ENCODE measurements at places on chromosomes 4 and X.

GRCh38 chr4:38964942-38965775, 67.0 kb downstream of the TMEM156 start:
- no peak for DNase-seq

GRCh38 chr4:102862747-102863146, 6.0 kb upstream of the CISD2 start:
- no peak for DNase-seq

- no peak for DNase-seq
These were observed 46.5 kb downstream of the PHF8 start for GRCh38 chrX:53997724-53998123.

DNA sequence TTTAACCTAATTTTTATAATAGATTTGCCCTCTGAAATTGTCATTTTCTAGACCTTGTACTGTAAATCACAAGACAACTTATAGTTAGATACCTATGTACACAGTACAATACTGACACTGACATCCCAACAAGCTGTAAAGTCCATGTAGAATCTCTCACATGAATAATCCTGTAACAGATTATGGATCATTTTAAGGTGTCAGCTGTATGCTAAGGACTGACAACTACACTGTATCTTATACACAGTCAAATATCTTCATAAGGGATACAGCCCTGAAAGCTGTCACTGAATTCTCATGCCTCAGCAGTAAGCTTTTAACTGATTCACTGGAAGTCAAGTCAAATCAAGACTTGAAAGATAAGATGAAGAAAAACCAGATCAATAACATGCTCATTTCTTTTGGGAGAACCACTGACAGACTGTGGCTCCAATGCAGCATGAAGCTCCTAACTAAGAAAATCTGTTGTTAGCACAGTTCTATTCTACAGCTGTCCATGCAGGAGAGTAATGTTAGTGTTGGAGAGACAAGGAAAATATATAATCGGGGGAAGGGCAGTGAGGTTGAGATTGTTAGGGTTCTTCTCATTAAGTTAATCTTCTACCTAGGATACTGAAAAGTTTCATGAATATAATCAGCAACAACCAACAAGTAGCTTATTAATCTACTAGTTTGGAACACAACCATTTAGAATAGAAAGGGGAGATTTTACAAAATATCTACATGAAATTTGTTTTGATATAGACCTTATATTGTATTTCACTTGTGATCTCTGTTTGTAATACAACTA, 612.0 kb downstream of the PCDH18 start:
- no peak for DNase-seq

DNA sequence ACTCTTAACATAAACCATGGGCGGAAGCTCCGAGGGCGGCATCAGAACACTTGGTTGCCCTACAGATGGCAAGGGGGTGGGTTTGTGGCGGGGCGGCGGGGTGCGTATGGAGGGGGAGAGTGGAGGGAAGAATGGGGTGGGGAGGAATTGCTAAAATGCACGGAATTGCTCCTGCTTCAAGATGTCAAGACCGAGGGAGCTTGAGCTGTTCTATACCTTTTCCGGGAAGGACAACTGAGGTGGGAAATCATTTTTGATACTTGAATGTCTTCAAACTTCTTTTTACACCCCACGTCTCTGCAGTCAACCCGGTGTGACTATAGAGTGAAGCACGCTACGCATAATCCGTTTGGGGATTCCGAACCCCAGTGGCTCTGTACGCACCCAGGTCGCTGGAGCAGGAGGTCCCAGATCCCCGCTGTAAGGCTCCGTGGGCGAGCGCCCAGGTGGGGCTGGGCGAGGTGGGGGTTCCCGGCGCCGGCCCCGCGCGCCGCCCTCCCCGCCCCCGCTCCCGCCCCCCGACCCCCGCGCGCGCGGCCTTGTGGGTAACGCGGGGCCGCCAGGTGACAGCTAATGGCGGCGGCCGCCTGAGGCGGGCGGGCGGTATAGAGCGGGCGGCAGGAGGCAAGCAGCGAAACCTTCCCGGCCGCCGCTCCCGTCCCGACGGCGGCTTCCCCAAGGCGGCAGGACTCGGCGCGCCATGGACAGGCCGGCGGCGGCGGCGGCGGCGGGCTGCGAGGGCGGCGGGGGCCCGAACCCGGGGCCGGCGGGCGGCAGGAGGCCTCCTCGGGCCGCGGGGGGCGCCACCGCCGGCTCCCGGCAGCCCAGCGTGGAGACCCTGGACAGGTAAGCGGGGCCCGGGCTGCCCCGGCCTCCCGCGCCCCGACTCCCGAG, at the start of gene MTMR1:
MTMR1 (plus strand) TSS at position 566 of the 894 bp plus-strand sequence; CDS start at position 701, 135 bp downstream.
- DNase-seq = no peak

GRCh38 chrX:7784580-7784979, 58.4 kb upstream of the VCX start:
- no peak for DNase-seq

- DNase-seq = no peak
These were observed 108.3 kb upstream of the DUSP21 start for GRCh38 chrX:44735498-44735897.

DNA sequence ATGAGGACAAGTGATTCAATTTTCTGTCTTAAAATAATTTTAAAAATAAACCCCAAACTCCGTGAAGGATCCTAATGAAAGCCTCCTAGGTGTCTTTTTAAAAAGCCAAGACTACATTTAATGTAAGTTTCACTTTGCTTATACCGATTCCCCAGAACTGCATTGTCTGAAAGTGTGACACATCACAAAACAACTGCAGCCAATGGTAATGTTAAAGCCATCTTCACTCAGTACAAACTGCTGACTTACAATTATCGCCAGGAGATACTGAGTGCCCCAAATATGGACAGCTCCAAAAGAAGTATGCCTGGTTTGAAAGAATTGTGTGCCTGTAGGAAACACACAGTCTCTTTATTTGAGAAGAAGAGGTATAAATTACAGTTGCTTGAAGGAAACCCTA, 73.7 kb upstream of the SPANXB1 start:
- DNase-seq = no peak

DNA sequence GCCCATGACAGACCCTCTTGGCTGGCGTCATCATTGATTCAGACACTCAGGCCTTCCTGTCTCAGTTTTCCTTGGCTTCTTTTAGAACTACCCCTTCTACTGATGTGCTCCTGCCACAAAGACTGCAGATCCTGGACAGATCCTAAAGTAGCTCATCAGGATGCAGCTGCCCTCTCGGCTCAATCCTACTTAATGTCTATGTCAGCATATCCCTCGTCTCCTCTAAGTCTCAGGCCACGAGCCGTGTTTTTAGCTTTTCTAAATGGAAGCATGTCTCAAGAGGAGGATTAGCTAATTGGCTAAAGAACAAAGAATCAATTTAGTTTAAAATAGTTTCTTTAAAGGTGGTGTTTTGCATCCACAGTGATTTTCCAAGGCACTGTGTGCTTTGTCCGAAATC, 447.7 kb downstream of the STIM2 start:
- DNase-seq = no peak

- DNase-seq = no peak
These were observed 62.8 kb upstream of the NEIL3 start for GRCh38 chr4:177246641-177247584.

GRCh38 chr4:114343015-114343414, 255.6 kb upstream of the UGT8 start:
- no peak for DNase-seq

DNA sequence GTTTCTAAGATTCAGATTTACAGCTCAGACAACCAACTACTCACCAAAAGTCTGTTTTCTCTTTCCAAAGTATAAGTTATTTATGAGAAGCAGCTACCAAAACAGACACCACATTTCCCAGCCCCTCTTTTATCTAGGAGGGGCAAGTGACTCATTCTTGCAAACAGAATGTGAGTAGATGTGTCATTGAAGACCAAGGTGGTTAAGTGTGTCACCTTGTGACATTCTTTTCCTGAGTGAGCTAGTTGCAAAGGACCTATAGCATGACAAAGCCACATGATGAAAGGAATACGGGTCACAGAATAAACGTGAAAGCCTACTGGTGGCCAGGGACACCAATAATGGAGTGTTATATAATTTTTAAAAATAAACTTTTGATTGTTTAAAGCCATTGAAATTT, 50.0 kb downstream of the SLC7A11 start:
- no peak for DNase-seq

- DNase-seq = no peak
These were observed 245.5 kb downstream of the BANK1 start for GRCh38 chr4:102036016-102036415.

GRCh38 chr4:106809076-106809475, 227.0 kb downstream of the DKK2 start:
- DNase-seq = no peak

DNA sequence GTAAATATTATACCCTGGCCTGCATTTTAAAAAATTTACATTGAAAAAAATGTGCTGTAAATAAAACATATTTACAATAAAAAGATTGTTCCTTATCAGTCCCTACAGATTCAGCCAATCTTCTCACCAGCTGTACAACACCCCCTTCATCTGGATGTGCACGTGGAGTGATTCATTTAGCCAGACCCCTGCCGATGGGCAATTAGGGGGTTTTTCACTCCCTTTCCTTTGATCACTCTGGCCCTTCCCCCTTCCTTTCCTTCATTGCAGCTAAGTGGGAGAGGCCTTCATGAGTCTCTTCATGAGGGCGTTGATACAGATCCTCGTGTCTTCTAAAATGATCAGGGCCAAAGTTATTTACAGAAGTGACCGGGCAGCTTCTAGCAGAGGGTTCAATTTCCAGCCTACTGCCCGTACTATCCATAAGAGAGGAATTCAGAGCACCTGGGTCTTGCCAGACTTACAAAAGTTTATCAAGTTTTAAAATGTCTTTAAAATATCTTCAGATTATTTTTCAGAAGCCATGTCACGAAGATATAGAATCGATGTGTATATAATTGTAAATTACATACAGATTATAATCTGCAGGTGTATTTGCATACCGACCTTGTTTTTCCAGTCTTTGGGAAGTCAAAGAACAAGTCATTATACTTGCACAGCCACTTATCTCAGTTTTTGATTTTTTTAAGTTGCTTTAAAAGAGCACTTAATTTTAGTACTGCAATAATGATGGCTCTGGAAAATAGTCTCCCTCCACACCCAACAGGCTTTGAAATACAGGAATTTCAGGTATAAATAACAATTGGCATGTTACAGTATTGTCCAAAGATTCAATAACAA, 21.4 kb upstream of the RASL11B start:
- no peak for DNase-seq

All from H1 (cell line).